ENCODE measurements at places on chromosomes 12 and 14.

DNA sequence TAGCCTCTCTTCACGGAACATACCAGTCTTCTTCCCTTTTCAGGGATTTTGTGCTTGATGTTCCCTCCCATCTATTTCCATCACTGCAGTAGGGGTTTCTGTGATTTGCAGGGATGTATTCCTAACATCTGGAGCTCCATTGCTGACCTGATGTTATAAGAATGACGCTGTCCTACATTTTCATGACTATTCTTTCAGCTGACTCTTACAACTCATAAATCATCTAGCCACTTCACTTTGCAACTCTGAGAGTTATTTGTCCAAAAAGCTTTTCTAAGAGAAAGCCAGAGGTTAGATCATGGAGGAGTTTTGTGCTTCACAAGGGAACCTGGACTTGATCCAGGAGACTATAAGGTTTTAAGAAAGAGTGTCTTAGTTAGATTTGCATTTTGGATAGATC, 116.6 kb upstream of the FAR2 start:
- DNase-seq = no peak

DNA sequence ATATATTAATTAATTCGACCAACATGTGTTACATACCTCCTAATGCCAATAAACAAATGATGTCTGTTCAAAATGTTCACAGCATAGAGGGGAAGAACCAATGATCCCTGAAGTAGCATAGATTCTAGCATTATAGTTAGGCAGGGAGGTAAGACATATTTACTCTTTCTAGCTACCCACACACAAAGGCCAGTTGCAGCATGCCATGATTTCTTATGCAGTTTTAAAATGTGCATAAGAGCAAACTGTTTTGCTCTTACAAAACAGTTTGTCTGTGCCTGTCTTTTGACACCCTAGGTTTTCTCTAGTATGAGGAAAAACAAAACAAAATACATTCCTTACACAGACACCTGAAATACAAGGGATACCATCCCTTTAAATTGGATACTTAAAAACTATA, 61.9 kb downstream of the SLC16A7 start:
- no peak for DNase-seq

DNA sequence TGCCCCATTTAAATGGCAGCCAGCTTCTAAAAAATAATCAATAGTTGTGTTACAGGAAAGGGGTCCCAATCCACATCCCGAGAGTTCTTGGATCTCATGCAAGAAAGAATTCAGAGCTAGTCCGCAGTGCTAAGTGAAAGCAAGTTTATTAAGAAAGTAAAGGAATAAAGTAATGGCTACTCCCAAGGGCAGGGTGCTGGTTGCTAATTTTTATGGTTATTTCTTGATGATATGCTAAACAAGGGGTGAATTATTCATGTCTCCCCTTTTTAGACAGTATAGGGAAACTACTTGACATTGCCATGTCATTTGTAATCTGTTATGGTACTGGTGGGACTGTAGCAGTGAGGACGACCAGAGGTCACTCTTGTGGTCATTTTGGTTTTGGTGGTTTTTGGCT, 591.3 kb downstream of the LRFN5 start:
- no peak for DNase-seq

DNA sequence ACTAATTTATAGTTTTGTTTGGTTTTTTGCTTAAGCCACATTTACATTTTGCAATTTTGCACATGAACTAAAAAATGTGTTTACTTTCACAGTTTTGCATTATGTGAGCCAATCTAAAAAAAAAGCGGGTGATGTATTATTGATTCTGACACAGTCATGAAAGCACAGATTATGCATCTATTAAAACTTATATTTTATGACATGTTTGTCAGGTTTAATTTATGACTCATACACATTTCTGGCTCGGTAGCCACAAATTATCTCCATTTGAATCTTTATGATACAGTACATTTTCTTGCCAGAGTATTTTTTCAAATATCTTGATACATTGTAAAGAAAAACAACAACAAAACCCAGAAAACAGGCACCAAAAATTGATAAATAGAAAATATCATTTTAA, 280.4 kb upstream of the GRIP1 start:
- no peak for DNase-seq

DNA sequence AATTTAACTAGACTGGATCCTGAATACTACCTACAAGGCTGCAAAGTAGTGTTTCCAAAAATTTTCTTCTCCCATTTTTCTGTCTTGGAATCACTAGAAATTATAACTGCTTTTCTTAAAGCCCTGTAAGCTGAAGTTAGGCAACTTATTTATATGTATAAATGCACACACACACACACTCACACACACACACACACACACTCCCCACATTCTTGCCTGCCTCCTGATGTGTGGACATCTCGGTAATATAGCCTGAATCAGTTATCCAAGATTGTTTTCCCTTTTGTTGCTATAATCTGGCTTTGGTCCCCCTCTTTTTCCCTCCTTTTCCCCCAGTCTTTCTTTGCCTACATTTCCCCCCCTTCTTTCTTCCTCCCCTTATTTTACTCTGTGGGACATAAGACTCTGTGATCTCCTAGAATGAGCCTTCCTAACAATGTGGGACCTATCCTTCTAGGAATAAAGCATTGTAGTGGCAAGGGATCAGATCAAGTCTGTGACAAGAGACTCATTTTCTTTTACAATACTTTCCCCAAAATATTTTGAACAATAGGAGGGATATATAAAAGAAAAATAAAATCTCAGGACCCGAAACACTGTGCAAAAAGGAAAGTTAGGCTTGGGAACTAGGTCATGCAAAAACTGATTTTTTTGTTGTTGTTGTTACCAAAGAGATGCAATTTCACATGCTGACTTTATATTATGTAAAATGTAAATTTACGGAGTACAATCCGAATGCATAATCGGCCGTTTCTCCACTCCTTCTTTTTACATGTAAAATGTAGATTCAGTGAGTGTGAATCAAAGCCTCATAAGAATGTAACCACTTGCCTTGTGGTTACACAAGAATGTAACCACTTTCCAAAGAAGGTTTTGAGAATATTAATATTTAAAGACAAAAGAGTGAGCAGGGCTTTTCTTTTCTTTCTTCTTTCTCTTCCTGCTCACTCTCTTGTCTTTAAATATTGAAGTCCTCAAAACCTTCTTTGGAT, 26.3 kb upstream of the CD69 start:
- no peak for DNase-seq

GRCh38 chr12:47247418-47247817, 167.7 kb upstream of the AMIGO2 start:
- no peak for DNase-seq

- DNase-seq = no peak
These were observed 124.0 kb downstream of the SAMD4A start for GRCh38 chr14:54690887-54691286.

GRCh38 chr12:62758216-62758615, 176.7 kb downstream of the PPM1H start:
- DNase-seq = no peak

- DNase-seq = no peak
These were observed 378.6 kb downstream of the PDZRN4 start for GRCh38 chr12:41566703-41567102.

DNA sequence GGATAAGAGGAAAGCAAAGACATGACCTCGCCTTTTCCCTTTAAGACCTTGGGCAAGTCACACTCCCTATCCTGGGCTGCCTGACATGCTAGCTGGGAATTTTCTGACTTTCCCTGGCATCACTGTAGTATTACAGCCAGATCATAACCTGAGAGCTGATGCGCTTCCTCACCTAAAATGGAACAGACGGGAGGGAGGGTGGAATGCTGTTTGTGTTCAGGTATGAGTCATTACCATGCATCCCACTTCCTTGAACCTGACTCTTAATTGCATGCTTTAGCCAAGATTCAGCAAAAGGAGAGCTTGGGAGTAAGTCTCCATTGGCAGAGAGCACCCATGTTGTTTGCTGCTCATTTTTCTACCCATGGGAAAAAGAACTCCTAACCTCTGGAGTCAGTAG, 156.5 kb downstream of the KCNK10 start:
- no peak for DNase-seq

- DNase-seq = no peak
These were observed 15.3 kb upstream of the MYF6 start for GRCh38 chr12:80692114-80692513.

DNA sequence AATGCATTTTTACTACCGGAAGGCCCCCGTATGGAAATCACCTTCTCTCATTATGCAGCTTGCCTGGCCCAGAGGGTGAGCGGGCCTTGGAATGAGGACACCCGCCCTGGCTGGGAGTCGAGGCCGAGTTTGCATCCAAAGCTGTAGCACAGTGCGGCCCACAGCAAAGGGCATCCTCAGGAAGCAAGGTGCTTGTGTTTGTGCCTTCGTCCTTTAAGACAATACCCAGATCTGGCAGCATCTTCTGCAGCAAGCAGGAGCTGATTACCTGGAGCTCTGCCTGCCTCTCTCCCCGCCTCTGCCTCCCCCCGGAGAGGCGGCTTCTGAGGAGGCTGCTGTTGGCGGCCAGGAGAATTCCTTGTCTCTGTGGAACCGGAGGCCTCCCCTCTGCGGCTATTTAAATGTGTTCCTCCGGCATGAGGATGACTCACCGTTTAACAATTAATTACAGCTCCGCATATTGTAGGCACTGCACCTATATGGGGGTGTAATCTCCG, 145.3 kb downstream of the CACNA1C start:
- no peak for DNase-seq

- no peak for DNase-seq
These were observed 1.5 kb upstream of the SRRM4 start for GRCh38 chr12:118979763-118980406.

GRCh38 chr14:34713681-34714319, 593 bp downstream of the CFL2 start:
- DNase-seq = no peak

- DNase-seq = no peak
These were observed 145.8 kb downstream of the SLC8A3 start for GRCh38 chr14:70043001-70043400.

DNA sequence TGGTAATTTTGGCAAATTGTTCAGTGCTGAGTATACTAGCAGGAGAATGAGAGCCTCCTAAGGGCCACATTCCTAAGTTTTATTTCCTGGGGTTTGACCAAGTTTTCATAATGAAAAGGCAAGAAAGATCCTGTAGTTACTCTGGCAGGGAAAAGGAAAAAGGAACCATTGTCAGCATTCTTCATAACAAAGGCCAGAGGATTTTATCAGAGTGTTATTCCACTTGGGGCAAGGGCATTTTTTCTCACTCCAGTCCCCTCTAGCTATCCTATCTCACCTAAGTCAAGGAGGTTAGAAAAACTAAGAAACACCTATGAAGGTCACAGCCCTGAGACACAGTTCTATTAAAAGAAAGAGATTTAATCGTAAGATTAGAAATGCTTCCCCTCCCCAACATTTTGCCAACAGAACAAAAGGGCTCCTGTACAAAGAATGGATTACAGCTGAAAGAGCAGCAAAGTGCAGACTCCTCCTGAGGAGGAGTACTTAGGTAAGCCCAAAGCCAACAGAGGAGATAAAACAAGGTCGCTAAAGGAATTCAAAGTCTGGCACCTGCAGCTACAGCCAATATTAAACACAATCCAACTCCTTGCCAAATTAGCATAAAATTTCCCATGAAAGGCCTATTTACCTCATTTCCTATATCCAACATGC, 162.4 kb downstream of the GALC start:
- DNase-seq = no peak

- no peak for DNase-seq
These were observed 18.9 kb downstream of the KIF26A start for GRCh38 chr14:104157016-104157928.

DNA sequence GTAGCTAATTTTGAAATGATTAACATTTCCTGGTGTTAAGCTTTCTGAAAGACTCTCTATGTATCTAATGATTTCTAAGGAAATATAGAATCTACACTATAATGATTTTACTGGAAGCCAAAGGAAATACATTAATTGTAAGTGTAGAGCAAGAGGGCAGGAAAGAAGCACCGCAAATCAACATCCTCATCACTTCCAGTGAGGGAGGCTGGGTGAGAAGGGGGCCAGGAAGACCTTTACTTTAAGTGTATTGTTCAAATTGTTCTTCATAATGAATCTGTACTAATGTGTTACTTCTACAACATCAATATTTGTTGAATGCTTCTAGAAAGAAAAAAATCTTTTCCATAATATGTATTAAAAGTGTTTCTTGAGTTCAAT, 65.3 kb upstream of the DACT1 start:
- DNase-seq = no peak

DNA sequence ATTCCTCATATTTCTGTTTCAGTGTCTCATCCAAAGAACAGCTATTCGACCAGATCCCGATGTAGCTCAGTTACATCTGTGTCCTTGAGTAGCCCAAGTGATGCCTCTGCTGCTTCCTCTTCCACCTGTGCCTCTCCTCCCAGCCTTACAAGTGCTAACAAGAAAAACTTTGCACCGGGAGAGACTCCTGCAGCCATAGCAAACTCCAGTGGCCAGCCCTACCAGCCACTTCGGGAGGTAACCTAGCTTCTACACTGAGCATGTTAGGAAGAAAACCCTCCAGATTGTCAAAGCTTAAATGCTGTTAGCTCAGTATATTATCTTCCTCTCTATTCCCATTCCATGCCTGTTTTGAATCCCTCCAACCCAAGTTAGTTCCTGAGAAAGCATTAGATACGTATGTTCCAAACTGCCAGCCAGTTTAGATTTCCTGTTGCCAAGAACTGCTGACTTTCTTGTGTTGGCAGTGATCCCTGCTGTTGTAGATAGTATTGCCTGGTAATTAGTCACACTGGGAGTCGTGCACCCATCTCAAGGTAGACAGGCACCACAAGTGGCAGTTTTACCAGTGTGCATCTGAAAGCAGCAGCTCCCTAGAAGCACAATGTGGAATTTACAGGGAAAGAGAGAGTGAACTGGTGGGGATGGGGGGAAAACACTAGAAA, 14.0 kb upstream of the KCNH3 start:
- DNase-seq = no peak
